ENCODE measurements at places on chromosomes 5 and 9. TPM values are rescaled to one million over a fixed set of nuclear protein-coding genes. Genes with fewer than 3 reads are reported as not detected.

The JAKMIP2 gene
- 0.27 TPM for total RNA-seq

The ADAMTS16 gene
- total RNA-seq = 0.20 TPM

The CARD9 gene
- total RNA-seq = 0.56 TPM

The PDGFRB gene
- total RNA-seq = 101 TPM

- H3K4me1 ChIP-seq = no peaks in the 10 kb centered on the region
- no peaks in the 10 kb centered on the region for H3K36me3 ChIP-seq
- no peak for DNase-seq
- H3K4me3 ChIP-seq = no peak overlapping the region
These were observed 71.2 kb upstream of the IZUMO3 start for GRCh38 chr9:24616863-24617262.

DNA sequence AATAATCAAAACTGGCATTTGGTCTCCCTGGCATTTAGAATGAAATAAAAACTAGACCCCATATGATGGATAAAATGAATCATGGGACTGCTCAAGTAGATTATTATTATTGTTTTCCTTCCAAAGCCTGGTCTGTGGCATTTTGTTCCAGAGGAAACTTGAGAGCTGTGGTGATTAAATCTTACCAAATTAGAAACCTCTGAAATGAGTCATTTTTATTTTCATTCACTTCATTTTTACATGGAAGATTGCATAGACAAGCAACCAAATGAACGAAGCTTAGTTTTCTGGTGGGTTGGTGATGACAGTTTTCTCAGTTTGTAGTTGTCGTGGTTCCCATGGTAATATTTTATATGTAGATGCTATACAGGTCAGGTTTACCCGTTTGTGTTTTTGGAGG lies 23.4 kb downstream of the PAM start:
- no peaks in the 10 kb centered on the region for H3K36me3 ChIP-seq
- H3K27me3 ChIP-seq = no peaks in the 10 kb centered on the region
- no peak overlapping the region for H3K4me3 ChIP-seq
- H3K27ac ChIP-seq = no peak overlapping the region

- no peaks in the 10 kb centered on the region for H3K36me3 ChIP-seq
- no peaks in the 10 kb centered on the region for H3K27me3 ChIP-seq
- DNase-seq = no peak
- H3K27ac ChIP-seq = no peak overlapping the region
- H3K4me3 ChIP-seq = no peak overlapping the region
- H3K4me1 ChIP-seq = peaks cover 79% of the 10 kb centered on the region
These were observed 12.5 kb downstream of the GLIS3 start for GRCh38 chr9:4287386-4287785.

DNA sequence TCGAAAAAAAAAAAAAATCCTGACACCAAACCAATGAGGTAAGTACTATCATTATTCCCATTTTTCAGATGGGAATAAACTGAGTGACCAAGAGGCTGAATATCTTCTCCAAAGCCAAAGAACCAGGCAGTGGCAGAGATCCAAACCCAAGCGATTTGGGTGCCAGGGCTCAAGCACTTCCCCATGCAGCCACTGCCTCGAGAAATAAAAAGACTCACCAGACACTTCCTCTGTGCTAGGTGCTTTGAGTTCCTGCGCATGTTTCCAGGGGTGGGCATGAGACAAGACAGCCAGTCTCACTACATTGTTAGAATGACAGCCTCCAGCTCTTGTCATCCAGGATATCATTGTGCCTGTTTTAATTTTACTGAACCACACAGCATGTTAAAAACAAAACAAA lies 2.3 kb upstream of the RPL26L1 start:
- no peaks in the 10 kb centered on the region for H3K36me3 ChIP-seq
- H3K27ac ChIP-seq = no peak overlapping the region
- H3K27me3 ChIP-seq = no peaks in the 10 kb centered on the region
- no peak overlapping the region for H3K4me3 ChIP-seq

- H3K27me3 ChIP-seq = no peaks in the 10 kb centered on the region
- no peaks in the 10 kb centered on the region for H3K36me3 ChIP-seq
- DNase-seq = peak; percentile 23
- peak overlapping the region; percentile 90 for H3K27ac ChIP-seq
- H3K4me1 ChIP-seq = peaks cover 61% of the 10 kb centered on the region
- no peak overlapping the region for H3K4me3 ChIP-seq
These were observed 144.6 kb upstream of the PCA3 start for GRCh38 chr9:76619640-76620039.

GRCh38 chr5:158261674-158262367 lies 402.9 kb upstream of the CLINT1 start:
- H3K27ac ChIP-seq = no peak overlapping the region
- no peak for DNase-seq
- H3K4me1 ChIP-seq = no peaks in the 10 kb centered on the region
- H3K36me3 ChIP-seq = no peaks in the 10 kb centered on the region

DNA sequence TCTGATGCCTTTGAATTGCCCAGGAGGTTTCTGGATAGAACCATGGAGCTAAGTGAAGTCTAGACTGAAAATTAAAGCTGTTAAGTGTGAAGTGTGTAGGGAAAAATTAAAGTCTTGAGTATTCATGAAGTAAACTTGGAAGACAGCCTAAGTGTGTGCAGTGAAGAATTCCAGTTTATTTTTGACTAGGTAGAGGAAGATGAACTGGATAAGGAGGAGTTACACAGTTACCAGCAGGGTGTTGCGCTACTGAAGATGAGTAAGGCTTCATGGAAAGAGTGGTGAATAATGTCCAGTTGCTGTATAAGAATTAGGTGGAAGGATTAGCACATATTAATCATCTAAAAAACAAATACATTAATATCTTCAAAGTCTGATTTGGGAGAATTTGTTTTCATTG lies 5.7 kb upstream of the CHD1 start:
- H3K27ac ChIP-seq = no peak overlapping the region
- no peak overlapping the region for H3K4me3 ChIP-seq
- H3K4me1 ChIP-seq = peaks cover 27% of the 10 kb centered on the region
- no peaks in the 10 kb centered on the region for H3K36me3 ChIP-seq
- no peaks in the 10 kb centered on the region for H3K27me3 ChIP-seq

GRCh38 chr9:20508242-20508641 lies 114.1 kb downstream of the MLLT3 start:
- no peak for DNase-seq
- H3K4me3 ChIP-seq = no peak overlapping the region
- no peak overlapping the region for H3K27ac ChIP-seq
- no peaks in the 10 kb centered on the region for H3K36me3 ChIP-seq
- H3K4me1 ChIP-seq = peaks cover 22% of the 10 kb centered on the region

DNA sequence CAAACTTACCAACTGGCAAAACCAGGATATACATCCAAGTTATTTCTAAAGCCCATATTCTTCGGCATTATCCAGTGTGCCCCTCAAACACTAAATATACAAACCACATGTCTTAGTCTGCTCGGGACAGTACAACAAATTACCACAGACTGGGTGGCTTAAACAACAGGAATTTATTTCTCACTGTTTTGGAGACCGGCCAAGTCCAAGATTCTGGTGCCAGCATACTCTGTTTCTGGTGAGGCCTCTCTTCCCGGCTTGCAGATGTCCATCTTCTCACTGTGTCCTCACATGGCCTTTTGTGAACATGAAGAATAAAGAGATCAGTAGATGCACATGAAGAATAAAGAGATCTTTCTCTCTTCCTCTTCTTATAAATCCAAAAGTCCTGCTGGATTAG lies 12.9 kb upstream of the SLCO6A1 start:
- H3K4me3 ChIP-seq = no peak overlapping the region
- H3K27me3 ChIP-seq = no peaks in the 10 kb centered on the region
- no peak overlapping the region for H3K27ac ChIP-seq
- peak; percentile 51 for DNase-seq
- no peaks in the 10 kb centered on the region for H3K36me3 ChIP-seq
